ENCODE measurements at places on chromosomes 11 and 22.

- DNase-seq = no peak
These were observed 71.6 kb upstream of the AKIP1 start for GRCh38 chr11:8839306-8839956.

GRCh38 chr11:48013269-48013901 is 33.0 kb downstream of the PTPRJ start:
- DNase-seq = peak; percentile 87

DNA sequence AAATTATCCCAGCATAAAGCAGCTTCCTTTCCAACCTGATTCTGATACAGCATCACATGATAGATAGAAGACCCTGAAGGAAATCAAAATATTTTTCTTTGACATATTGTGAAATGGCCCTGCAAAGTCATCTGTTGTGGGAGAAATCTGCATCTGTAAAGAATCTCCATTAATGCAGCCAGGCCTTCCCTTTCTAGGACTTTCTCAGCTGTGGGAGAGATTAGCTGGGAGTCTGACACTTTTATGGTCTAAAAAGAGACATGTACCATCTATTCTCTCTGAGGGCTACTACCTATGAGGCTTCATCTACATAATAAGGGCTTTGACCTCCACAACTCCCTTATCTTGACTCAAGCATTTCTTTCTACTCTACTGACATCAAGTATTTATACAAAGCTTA is 238.1 kb downstream of the SWAP70 start:
- no peak for DNase-seq

DNA sequence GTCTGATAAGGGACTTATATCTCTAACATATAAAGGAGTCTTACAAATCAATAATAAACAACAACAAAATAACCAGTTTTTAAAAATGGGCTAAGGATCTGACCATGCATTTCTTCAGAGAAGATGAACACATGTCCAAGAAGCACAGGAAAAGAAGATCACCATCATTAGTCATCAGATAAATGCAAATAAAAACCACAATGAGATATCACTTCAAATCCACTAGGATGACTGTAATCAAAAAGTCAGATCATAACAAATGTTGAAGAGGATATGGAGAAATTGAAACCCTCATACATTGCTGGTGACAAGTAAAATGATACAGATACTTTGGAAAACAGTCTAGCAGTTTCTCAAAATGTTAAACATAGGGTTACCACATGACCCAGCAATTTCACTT is 61.2 kb upstream of the MYOD1 start:
- DNase-seq = peak; percentile 46

DNA sequence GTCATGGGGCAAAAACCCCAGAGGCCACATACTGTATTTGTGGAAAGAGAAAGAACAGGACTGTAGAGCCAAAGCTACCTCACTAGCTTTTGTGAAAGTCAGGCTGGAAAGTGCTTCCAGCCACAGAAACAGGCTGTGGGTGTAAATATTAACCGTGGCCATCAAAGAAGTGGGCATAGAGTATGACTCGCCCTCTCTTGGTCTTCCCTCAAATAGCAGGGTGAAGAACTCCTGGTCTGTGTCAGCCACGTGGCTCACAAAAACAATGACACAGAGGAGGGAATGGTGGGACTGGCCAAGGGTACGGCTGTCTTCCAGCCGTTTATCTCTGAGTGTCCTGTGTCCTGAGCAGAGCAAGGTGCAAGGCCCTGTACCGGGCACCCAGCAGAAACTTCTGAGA is 37.6 kb upstream of the UBASH3B start:
- DNase-seq = peak; percentile 25

- DNase-seq = peak; percentile 38
These were observed 34.9 kb upstream of the DAGLA start for GRCh38 chr11:61645179-61645868.

- peak; percentile 81 for DNase-seq
These were observed 7.6 kb upstream of the LMO2 start for GRCh38 chr11:33899400-33900037.

- no peak for DNase-seq
These were observed 80.9 kb upstream of the CD44 start for GRCh38 chr11:35057926-35058668.

GRCh38 chr11:130737866-130738431 is 178.3 kb downstream of the SNX19 start:
- DNase-seq = peak; percentile 93

GRCh38 chr11:103671143-103671651 is 365.2 kb upstream of the DDI1 start:
- no peak for DNase-seq

GRCh38 chr11:45754741-45755140 is 50.2 kb upstream of the SLC35C1 start:
- no peak for DNase-seq

DNA sequence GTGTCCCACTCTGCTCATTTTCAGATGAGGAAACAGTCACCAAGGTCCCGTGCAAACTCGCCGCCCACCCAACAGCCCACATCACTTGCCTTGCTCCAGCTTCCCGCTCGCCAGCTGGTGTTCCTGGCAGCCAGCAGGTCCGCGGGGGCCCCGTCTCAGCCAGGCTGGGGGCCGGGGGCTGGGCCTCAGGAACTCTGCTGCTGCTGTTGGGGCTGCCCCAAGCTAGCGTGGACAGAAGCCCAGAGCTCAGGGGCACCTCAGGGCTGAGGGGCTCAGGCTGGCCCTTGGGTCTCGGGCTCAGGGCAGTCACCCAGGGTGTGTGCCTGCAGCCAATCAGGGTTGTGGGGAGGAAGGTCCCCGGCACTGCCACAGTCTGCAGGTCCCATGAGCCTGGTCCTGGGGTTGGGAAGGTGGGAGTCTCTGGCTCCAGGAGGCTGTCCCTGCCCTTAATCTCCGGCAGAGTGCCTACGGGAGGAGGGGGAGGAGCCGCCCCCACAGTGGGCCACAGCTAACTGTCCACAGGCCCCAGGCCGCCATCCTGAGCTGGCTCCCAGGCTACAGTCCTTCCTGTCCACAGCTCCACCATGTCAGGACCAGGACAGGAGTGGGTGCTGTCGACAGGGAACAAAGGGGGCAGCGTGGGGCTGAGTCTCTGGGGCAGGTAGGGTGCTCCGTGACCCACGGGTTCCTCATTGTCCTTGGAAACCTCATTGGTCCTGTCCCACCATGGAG is 65.2 kb downstream of the ARFGAP3 start:
- DNase-seq = no peak

DNA sequence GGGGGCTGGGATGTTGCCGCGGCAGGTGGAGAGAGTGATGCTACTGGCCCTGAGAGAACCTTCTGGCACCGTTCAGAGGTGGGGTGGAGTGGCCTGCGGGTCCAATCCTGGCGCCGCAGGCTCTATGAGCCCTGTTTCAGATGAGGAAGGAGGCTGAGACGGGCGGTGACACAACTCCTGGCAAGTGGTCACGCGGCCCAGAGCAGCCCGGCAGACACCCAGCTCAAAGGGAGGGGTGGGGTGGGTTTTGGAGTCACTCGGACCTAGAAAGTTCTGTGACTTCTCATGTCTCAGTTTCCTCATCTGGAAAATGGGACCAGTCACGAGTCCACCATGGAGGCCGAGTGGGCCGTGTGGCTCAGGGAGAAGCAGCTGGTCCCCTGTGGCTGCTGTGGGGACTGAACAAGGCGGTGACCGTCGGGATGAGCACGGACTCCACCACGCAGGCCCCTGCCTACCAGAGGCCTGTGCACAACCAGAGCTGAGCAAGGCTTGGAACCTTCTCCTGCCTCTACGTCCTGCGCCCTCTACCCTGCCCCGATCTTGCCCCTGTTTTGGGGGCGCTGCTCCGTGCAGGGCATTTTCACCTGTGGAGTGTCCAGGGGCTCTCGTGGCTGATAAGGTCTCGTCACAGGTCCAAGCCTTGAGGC is 3.7 kb downstream of the TSPO start:
- no peak for DNase-seq

- no peak for DNase-seq
These were observed 1134.1 kb upstream of the CCDC90B start for GRCh38 chr11:84420271-84420670.

- DNase-seq = peak; percentile 31
These were observed 9.8 kb downstream of the SLC22A6 start for GRCh38 chr11:62974848-62975522.

DNA sequence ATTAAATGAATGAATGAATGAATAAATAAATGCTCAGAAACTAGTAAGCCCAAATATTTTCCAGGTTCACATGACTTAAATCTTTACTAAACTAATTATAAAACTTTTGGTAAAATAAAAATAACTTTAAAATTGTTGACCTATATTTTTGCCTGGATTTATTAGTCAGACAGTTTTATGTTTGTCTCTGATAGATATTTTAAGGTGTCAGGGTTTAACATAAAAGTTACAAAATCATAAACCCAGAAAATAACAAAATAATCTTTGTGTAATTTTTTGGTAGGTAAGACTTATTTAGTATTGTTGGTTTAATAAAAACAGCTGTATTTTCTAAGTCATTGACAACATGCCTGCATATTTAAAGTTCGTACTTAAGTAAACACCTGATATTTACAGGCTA is 27.4 kb upstream of the HEPHL1 start:
- no peak for DNase-seq

GRCh38 chr11:74574563-74574962 is 17.8 kb upstream of the POLD3 start:
- DNase-seq = no peak

- no peak for DNase-seq
These were observed 117.8 kb downstream of the NTM start for GRCh38 chr11:131488238-131488637.

DNA sequence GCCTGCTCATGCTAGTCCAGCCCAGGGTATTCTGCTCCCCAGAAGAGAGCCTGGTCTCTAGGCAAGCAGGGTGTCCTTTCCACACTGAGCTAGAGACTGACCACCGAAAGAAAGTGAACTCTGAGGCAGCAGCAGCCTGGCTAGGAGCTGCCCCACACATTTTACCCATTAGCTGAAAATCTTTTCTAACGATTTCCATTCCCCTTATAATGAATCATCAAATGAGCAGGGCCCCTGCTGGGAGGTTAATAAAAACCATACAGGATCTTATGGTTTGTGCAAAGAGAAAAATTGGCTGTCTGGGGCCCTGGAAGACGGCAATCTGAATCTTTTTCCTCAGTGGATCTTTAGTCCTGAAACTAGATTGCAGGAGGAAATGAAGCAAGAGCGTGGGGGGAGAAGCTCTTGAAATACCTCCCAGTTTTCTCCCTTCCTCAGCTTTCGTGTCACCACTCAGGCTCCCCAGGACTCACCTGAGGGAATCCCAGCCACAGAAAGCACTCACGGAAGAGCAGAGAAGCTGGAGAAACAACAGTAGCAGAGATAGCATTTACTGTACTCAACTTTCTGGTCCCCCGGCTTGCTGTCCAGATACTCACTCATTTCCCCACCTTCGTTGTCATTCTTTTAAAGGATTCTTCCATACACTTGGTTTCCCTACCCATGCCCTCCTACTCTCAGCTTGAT is 74.7 kb upstream of the CD44 start:
- peak; percentile 51 for DNase-seq

DNA sequence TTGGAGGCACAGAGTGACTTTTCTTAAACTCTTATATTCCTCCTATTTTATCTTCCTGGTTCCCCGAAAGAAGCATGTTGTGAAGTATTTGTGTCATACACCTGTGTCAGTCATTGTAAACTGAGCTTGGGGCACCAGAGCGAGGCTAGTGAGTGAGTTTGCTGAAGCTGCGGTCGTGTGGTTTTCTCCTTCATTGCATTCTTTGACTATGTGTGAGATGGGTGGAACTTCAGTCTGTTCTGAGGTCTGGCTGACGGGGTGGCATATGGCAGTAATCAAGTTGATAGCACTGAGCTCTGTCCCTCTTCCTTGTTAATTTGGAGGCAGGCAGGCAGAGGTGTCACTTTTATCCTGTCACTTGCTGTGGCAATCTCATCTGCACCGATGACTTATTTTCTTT is 4.2 kb downstream of the VPS26B start:
- no peak for DNase-seq

- no peak for DNase-seq
These were observed 1920.0 kb upstream of the RAG2 start for GRCh38 chr11:38517991-38518390.

DNA sequence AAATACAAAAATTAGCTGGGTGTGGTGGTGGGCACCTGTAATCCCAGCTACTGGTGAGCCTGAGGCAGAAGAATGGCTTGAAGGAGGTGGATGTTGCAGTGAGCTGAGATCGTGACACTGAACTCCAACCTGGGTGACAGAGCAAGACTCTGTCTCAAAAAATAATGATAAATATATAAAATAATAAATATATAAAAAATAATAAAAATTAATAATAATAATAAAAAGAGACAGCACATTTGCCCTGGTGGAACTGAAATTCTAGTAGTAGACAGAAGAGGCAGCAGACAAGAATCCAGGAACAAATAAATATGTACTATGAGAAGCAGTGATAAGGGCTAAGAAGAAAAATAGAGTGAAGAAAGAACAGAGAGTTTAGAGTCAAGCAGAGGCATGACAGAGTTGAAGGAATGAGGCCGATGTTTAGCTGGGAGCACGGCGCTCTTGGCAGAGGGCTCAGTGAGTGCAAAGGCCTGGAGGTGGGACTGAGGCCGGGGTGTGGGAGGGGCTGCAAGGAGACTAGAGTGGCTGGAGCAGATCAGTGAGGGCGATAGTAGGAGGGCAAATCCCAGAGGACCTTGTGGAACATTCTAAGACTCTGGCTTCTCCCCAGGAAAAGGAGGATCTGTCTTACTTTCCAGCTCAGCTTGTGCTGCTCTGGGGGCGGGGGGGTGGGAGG is 410.3 kb downstream of the MN1 start:
- DNase-seq = no peak

DNA sequence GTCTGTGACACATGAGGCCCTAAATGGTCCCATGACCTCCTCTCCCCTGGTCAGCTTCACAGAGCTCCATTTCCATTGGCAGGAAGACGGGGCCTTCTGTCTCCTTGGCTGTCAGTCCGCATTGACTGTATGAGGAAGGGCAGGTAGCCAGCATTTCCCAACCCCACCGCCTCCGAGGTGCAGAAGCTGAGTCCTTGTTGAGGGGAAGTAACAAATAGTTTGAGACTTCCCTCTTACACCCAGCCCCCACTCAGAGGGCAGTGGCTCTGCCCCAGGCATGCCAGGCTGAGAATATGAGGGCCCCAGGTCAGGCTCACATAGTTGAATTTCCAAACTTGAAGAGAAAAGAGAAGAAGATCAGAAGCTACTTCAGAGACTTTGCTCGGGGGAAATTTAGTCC is 611.1 kb downstream of the BRD1 start:
- no peak for DNase-seq

GRCh38 chr22:33923033-33923432 is 2.8 kb upstream of the LARGE1 start:
- DNase-seq = no peak

DNA sequence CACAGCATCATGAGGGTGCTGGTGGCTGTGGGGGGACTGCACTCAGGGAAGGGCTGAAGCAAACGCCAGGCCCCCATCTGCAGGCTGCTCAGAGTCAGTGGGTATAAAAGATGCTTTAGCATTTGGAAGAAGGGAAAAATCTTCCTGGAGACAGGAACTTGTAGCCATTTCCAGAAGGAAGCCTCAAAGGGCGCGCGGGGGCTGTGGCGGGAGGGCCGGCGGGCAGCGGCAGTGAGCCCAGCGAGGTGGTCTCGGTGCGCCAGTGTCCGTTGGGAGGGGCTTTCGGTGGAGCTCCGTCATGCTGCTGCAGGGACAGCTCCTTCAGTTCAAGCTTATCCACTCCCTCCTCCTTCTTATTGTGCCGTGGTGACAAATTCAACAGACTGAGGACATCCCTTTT is 63.0 kb upstream of the PITPNB start:
- DNase-seq = no peak

All from M059J (cell line).